Ovary (tissue), 10 donors: ENCODE measurements at places on chromosomes 1 and 21. TPM values are rescaled to one million over a fixed set of nuclear protein-coding genes. Genes with fewer than 3 reads are reported as not detected.

Gene RGS1
- 8.7 TPM for polyA plus RNA-seq

Gene GLIS1
- polyA plus RNA-seq = 0.39 TPM

Gene OPTC
- 0.08 TPM for polyA plus RNA-seq

Gene IL20
- polyA plus RNA-seq = 0.30 TPM

Gene CFAP410
- polyA plus RNA-seq = 40.7 TPM

Gene RWDD3
- 17.2 TPM for polyA plus RNA-seq

Gene CDK18
- 6.3 TPM for polyA plus RNA-seq

Gene CD48
- polyA plus RNA-seq = 2.5 TPM

Gene GBP4
- 16.8 TPM for polyA plus RNA-seq

Gene PTGFRN
- 22.9 TPM for polyA plus RNA-seq

Gene TSPAN1
- polyA plus RNA-seq = 0.65 TPM

Gene C1orf87
- polyA plus RNA-seq = 4.4 TPM

Gene PRELP
- polyA plus RNA-seq = 163 TPM

Gene FAM167B
- polyA plus RNA-seq = 3.4 TPM

Gene PITHD1
- polyA plus RNA-seq = 55.0 TPM

Gene CLDN17
- polyA plus RNA-seq = not detected

Gene KRTAP26-1
- not detected for polyA plus RNA-seq

Gene LCE3D
- not detected for polyA plus RNA-seq

Gene TRIM67
- polyA plus RNA-seq = not detected

Gene CFHR2
- polyA plus RNA-seq = not detected

Gene TCHH
- 0.04 TPM for polyA plus RNA-seq

Gene CD160
- 0.10 TPM for polyA plus RNA-seq

Gene CLDN19
- 0.07 TPM for polyA plus RNA-seq

Gene UTS2
- polyA plus RNA-seq = 0.04 TPM

Gene DCST2
- 0.17 TPM for polyA plus RNA-seq

Gene ICOSLG
- 0.42 TPM for polyA plus RNA-seq

Gene VCAM1
- 47.7 TPM for polyA plus RNA-seq

Gene FCRL2
- 0.12 TPM for polyA plus RNA-seq

Gene PRAMEF8
- polyA plus RNA-seq = not detected

Gene DYNLT5
- 0.05 TPM for polyA plus RNA-seq

Gene CD247
- 3.3 TPM for polyA plus RNA-seq

Gene AQP10
- polyA plus RNA-seq = not detected

Gene POU3F1
- not detected for polyA plus RNA-seq

Gene TTC22
- polyA plus RNA-seq = 0.47 TPM

Gene NUDT4B
- 0.98 TPM for polyA plus RNA-seq

Gene NTMT2
- polyA plus RNA-seq = not detected

Gene LRRC38
- 0.27 TPM for polyA plus RNA-seq

Gene AGBL4
- polyA plus RNA-seq = 0.25 TPM

Gene MX2
- polyA plus RNA-seq = 4.3 TPM

Gene HEYL
- 20.1 TPM for polyA plus RNA-seq

Gene NCF2
- 15.9 TPM for polyA plus RNA-seq

Gene CDC7
- polyA plus RNA-seq = 1.4 TPM
